Stimulated activated CD8-positive, alpha-beta memory T cell treated with anti-CD3 and anti-CD28 coated beads, Interleukin-4, amount 100 ng/mL, for 1 hour (primary cell): ENCODE measurements at places on chromosomes 6 and 20.
A peak's percentile ranks its signal among the peaks of the same experiment; 100 is the strongest.

DNA sequence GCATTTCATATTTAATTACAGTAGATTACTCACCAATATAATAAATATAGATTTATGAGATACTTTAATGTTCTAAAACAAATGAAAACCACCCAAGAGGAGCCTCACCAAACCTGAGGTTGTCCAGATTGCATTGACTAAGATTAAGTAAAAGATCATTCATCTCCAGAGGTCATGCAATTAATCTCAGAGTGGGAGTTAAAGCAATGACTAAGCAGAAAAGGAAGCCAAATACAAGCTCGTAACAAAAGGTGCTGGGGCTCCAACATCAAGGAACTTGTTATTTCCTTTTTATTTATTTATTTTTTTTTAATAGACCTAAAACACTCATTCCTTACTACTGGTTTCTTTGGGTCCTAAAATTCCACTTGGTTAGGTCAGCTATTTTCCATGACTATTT lies 57.7 kb downstream of the RSPO3 start:
- DNase-seq, result no peak

DNA sequence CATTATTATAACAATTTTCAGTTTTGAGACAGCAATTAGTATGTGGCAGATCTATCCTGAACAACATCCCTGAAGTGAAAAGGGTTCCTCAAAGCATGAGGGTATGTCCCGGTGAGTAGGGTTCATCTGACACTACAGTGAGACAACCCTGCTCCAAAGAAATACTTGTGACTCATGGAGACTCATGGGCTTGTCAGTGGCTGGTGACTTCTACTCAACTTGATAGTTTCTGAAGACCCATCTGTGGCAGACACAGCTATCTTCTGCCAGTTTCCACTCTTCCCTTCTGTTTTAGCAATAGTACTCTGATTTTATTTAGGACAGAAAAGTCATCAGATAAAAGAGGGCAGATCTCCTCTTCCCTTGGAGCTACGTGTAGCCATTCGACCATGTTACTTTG lies 41.4 kb downstream of the MAP3K7 start:
- no peak for DNase-seq

DNA sequence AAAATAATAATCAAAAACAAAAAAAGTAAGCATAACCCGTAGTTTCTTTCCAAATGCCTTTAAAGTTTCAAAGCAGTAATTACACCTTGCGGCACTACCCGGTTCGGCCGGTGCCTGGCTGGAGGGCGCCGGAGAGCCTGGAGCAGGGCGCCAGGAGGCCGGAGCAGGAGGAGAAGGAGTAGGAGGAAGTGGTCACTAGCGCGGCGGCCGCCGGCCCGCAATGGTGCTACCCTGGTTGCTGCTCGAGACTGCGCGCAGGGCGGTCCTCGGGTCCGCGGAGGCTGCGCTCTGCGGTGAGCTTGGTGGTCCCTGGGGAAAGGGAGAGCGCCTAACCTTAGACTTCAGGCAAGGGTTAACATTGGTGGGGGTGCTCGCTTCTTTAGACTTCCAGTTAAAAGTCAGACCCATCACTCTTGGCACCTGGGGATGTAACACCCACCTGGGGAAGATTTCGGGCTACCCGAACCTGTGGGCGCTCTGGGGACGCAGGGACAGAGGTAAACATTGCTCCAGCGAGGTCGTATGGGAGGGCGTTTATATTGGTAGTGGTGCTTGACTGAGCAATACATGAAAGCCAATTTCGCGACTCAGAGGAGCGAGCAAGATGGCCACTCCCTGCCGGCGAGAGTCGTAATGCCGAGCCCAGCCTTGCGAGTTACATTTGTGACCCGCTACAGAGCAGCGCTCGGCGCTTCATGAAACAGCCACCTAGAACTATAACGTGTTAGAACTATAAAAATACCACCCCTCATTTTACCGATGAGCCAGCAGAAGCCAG lies 5.8 kb upstream of the USP45 start:
- peak; percentile 20 for DNase-seq

GRCh38 chr6:42010185-42010891 lies 40.0 kb upstream of the TAF8 start:
- DNase-seq, result no peak

DNA sequence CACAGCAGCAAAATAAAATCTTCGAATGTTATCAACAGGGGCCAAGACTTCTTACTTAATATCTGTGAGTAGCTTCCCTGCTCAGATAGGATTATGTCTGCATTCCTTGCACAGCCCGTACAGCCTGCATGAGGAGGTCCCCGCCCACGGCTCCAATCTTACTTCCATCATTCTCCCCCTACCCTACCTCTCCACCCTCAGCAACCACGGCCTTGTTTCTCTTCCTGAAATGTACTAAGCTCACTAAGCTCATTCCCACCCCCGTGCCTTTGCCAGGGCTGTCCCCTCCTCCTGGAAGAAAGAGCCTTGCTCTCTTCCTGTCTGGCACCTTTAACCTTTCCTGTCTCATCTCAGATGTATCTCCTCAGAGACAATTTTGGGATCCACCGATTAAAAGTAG lies 120.4 kb downstream of the BCAS1 start:
- DNase-seq, result no peak

DNA sequence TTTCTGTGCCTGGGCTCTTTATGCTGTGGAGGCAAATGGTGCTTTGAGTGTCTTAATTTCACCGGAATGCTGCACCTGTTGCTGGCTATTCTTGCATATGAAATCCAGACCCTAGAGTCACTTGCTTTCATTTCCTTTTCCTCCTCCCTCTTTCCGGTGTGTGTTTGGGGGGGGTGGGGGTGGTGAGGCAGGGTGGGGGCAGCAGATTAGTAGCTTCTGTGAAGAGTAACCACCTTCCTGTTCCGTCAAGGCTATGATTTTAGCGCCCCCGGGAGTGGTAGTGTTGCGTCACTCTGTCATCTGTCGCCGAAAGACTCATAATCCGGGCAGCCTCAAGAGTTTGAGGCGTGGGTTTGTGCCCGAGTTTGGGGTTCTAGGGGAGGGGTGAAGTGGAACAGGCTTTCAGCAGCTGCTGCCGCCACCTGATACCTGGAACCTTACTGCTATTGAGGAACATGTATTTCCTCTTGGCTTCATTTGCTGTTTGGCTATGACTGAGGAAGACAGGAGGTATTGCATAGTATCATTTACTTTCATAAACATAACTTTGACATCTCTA lies 49.1 kb downstream of the UTRN start:
- peak; percentile 38 for DNase-seq

- DNase-seq, result peak; percentile 17
Measured at GRCh38 chr20:63101781-63102720, 95.3 kb upstream of the BHLHE23 start.

DNA sequence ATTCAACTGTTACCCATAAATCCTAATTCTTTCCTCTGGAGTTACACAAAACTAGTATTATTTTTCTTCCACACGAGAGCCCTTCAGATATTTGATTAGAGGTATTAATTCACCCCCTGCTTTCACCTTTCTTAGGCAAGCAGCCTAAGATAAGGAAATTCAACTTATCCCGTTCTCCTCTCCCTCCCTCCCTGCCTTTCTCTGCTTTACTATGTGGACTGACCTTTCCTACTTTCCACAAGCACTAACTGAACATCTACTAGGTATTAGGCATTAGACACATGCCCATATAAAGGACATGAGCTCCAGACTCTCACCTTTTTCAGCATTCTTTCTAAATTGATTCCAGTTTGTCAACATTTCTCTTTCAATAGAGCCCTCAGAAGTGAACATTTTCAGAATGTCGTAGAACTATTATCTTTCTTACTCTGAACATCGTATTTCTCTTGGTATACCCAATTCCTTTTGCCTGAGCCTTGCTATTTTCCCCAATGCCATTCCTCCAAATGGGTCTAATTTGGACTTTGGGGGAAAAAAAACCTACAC lies 16.5 kb downstream of the ELOVL2 start:
- no peak for DNase-seq

DNA sequence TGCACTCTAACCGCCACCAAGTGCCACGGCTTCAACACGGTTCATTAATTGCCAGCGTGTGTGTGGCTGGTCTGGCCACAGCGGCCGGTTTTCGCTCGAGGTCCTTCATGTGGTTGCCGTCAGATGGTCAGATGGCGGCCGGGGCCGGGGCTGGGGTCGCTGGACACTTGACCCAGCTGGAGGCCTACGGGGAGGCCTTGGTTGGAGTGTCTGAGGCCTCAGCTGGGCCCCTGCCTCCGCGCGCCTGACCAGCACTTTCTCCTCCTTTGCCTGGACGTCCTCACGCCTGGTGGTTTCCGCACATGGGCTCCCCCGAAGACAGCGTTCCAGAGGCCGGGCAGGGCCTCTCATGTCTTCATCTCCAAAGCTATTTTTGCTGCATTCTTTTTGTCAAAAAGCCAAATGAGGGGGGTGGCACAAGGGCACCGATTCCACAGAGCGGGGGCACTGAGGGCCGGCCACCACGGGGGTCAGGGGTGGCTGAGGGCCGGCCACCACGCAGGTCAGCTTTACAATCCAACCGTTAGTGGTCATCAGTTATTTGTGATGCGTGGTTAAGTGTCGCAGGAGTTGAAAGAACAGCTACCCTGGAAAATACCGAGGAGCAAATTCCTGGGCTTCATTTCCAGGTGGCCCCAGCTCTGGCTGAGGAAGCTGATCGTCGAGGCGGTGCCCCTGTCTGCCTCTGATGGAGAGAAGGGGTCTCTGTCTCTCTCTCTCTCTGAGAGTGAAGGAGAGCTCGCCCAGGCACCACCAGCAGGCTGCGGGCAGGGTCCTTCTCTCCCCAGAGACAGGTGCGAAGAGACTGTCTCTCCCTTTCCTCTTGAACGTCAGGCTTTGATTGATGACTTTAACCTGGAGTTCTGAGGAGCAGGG lies 50.5 kb upstream of the FRMD1 start:
- DNase-seq, result no peak

DNA sequence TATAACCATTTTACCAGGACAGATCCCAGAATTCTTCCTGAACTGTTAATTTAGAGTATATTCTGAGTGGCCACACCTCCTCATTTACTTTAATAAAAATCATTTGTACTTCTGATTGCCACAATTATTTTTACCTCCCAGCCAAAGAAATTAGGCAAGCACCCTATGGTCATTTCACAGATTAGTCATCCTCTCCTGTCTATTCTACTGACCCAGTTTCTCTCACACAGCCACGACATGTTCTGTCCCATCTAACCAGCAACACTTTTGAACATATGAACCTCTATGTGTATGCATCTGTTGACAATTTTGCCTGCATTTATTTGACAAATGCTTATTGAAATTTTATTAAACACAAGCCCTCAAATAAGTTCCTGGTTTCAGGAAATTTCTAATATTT lies 202.6 kb upstream of the STXBP5 start:
- DNase-seq, result no peak

- no peak for DNase-seq
Measured at GRCh38 chr6:101811108-101811507, 417.6 kb downstream of the GRIK2 start.

GRCh38 chr20:57500235-57500634 lies 24.7 kb downstream of the CTCFL start:
- no peak for DNase-seq

DNA sequence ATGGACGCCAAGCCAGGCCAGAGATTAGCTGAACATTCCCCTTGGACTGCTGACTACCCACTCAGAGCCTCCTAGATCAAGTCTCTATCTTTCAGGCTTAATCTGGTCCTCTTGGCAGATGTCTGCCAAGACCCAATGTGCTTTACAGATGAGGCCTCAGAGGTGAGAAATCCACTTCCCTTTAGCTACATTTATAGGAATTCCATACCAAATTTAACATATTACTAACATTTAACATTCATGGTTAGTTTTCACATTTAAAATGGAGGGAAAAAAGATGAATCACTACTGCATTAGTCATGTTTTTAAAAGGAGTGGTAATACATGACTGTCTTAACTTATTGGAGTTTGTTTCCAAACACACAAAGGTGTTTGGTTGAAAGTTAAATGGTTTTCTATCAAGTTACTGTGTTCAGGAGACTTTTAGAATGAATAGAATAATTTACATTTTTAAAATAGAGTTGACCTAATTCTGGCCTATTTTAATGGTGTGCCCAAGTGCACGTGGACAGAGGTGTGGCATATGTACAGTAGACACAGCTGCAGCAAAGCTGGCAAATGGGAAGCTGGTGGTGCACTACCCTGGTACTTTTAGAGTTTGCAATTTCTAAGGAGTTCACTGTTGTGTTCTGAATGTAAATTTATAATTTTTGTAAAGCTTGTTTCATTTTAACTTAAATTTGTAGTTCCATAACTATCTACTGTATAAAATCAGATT lies 41.9 kb upstream of the CALHM6 start:
- DNase-seq, result no peak

- DNase-seq, result no peak
Measured at GRCh38 chr6:107965746-107966145, 7.7 kb upstream of the SEC63 start.

- DNase-seq, result peak; percentile 65
Measured at GRCh38 chr20:31968291-31969126, 558 bp downstream of the XKR7 start.

- DNase-seq, result no peak
Measured at GRCh38 chr6:72533606-72534005, 88.3 kb upstream of the KCNQ5 start.

DNA sequence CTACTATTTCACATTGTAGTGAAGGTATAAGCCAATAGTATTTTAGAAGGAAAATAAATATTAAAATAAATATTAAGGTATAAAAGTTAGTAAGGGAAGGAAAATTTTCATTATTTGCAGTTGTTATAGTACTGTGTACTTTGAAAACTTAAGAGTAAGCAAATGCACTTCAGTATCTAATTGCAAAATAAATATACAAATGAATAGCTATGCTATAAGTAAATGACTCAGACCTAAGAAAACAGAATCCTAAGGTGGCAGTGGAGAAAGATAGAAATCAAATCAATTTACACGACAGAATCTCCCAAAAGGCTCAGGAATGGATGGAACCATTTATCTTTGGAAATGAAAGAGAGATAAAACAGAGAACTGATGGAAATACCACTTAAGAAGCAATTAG lies 24.7 kb upstream of the UBR2 start:
- no peak for DNase-seq

- DNase-seq, result no peak
Measured at GRCh38 chr20:1376007-1376406, 16.8 kb downstream of the FKBP1A start.

GRCh38 chr6:3747100-3747737 lies 4.3 kb downstream of the PXDC1 start:
- no peak for DNase-seq
